ENCODE measurements at places on chromosomes 2 and 18. TPM values are rescaled to one million over a fixed set of nuclear protein-coding genes. Genes with fewer than 3 reads are reported as not detected.

DNA sequence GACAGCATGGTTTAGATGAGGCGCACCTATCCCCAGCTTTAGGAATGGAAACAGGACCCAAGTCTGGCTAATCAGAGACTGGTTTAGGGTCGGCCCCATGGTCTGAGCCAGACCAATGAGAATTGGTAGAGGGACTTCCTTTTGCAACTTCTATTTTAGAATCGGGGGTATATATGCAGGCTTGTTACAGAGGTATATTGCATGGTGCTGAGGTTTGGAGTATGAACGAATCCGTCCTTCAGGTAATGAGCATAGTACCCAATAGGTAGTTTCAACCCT lies 1.5 kb upstream of the BOLA3 start:
- no peak for DNase-seq

DNA sequence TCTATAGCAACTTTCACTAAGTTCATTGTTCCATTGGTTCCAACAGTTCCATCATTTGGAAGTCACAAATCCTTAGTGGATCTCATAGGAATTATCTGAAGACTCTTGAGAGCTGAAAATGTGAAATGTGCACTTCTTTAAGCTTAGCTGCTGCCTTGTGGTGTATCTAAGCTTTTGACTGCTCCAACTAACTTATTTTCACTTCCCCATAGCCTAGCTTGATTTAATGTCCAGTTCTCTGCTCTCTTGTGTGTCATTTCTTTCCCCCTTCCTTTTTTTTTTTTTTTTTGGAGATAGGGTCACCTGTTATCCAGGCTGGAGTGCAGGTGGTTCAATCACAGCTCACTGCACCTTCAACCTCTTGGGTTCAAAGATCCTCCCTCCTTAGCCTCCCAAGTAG lies 34.9 kb upstream of the CD302 start:
- DNase-seq = no peak

Gene MC4R
- total RNA-seq = not detected

Gene CACNB4
- total RNA-seq = under 0.01 TPM

GRCh38 chr18:70046796-70047195 lies 99.1 kb upstream of the CD226 start:
- DNase-seq = no peak

DNA sequence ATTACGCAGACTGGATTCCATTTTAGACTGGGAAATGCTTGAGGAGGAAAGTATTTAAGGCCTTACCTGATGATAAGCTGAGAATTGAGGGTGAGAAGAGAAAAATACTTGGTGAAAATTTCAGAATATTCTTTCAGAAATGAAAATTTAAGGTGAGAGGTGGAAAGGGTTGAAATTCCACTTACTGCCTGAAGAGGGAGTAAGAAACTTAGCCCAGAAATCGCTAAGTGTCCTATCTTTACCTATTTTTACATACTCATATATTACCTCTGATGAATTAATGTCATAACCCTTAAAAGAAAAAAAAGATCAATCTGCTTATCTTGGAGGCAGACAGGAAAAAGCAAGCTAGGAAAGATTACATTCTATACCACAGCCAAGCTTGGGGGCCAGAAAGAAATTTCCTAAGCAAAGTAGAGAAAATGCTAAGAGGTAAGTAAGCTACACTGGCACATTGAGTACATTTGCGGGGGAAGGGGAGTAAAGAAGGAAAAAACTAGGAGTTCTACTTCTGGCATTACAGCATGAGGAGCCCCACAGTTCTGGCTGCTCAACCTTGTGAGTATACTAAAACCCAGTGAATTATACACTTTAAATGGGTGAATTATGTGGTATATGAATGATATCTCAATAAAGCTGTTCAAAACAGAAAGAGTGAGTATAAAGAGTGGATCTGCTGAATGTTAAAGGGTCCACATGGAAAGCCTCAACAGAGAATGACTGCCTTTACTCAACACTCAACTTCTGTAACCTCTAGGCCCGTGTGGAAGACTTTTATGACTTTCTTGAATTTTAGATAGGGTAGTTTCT lies 33.8 kb downstream of the SMC6 start:
- no peak for DNase-seq

DNA sequence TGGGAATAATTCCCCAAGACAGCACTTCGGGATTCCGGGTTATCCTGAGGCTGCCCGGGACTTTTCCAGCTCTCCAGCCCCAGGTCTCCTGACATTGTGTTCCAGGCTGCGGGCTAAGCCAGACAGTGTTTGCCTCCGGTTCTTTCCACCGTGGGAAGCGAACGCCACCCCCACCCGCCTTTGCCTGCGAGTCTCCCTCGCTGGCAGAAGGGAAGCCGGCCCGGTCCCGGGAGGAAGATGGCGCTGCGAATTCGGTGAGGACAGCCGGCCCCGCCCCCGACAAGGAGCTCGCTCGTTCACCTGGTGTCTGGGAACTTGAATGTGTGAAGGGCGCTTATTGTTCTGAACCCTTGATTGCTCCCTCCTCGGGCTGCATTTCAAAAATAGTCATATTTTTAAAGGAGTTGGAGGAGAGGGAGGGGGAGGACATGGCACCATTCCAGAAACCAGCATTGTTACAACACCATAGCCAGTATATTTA lies 2.9 kb downstream of the LRATD1 start:
- DNase-seq = peak; percentile 89

Gene SERPINB3
- total RNA-seq = not detected

Gene FASTKD1
- 6.4 TPM for total RNA-seq

Gene KRTCAP3
- total RNA-seq = not detected

Data from stomach (tissue), 19 donors.